ENCODE measurements at places on chromosomes 5 and 9.

- no peak for DNase-seq
Measured at GRCh38 chr5:97657239-97657638, 474.2 kb upstream of the RIOK2 start.

DNA sequence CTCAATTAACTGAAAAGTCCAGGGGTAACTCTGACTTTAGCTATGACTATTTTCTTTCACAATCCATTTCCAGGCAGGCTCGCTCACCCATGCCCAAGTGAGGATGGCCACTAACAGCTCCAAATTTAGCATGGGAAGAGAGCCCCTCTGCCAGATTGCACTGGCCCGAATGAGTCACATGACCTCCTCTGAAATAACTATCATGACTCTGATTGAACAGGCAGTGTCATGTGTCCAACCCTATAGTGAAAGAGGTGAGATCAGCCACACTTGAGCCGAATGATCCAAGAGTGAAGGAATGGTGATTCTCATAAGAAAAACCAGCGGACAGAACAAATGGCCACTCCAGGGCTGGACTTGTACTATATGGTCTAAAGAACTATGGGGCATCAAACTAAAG is 242.3 kb downstream of the NSG2 start:
- no peak for DNase-seq

- no peak for DNase-seq
Measured at GRCh38 chr5:154521756-154522155, 43.7 kb upstream of the HAND1 start.

- DNase-seq, result no peak
Measured at GRCh38 chr5:115548683-115549082, 4.1 kb upstream of the FEM1C start.

DNA sequence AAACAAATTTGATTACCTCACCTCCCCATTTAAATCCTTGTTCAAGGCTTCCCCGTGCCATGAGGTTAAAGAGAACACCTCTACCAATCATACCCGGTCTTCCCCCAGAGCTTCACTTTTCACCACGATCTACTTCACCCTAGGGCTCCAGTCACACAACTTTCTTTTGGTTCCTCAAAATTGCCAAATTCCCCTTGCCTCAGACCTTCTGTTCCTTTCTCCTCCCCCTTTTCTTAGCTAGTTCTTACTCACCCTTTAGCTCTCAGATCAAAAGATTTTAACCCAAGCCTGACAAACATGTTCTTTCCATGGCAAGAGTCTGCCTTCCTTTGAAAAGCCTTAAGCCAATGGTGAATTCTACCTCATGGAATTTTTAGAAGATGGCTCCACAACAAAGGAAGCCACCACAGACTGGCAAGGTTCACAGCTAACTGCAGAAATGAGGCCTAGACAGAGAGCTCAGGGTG is 56.7 kb downstream of the MAPKAP1 start:
- no peak for DNase-seq

DNA sequence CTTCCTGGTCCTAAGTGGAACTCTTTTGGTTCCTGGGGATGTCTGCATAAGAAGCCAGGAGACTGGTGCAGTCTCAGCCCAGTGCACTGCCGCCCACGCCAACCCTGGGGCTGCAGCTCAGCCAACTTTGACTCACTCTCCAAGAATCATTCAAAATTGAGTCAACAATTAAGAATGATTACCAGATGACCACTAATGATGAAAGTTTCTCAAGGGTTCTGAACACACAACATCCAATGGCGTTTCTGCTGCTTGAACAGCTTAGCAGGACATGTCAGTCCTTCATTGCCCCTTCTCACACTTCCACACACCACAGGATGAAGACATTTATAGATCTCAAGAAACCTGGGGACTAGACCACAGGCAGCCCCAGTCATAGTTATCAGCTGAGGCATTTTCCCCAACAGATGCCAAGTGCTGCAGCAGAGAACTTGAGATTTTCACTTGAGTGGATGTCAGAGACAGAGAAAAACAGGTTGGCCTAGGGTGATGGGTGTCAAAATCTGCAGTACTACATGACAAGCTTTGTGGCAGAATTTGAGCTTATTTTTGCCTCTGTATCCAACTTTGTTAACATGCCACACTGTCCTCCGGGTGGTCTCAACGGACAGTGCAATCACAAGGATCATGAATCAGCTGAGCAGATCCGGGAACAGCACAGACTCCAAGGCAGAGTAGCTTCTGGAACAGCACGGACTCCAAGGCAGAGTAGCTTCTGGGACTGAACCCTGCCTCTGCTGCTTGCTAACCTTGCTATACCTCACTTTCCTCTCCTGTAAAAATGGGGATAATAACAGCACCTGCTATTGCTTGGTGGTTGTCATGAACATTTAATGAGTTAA is 356.1 kb downstream of the SPOCK1 start:
- no peak for DNase-seq

DNA sequence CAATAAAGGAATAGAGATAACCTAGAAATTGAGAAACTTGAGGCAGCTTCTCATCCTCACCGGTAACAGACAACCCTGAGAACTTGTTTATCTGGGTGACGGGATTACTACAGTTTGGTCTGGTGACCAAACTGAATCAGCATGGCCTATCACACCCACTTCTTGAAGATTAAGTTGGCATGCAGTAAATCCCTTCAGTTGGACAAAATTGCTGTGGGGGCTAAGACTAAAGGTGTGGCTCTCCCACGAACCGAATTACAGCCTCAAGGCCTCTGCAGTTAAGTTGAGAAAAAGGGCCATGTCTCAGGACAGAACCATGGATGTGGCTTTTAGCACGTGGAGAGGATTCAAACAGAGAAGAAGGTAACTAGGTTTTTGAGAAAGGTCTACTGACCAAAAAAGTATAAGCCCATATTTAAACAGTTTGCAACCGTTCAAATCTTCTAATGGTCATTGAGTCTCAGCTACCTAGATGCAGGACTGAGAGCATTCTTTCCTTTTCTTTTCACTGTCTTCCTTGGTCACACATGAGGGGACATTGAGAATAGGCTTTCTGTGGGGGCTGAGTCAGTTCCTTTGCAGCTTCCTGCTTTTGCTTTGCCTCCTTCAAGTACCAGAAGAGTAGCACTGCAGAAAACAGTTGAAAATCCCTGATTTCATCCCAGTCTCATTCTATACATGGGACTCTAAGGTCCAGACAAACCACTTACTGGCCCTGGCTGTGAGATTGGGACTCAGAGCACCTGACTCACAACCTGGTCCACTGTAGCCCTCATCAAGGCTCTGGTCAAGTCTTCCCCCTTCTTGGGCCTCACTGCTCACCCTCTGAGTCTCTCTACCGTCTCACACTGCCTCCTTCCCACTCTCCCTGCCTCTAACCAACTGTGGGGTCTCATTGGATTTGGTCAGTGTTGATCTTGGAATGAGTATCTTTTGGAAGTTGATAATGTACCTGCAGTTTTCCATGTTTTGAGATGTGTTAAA is 30.9 kb downstream of the PDE6A start:
- no peak for DNase-seq

GRCh38 chr9:114606597-114607207 is 4.4 kb upstream of the TMEM268 start:
- no peak for DNase-seq

DNA sequence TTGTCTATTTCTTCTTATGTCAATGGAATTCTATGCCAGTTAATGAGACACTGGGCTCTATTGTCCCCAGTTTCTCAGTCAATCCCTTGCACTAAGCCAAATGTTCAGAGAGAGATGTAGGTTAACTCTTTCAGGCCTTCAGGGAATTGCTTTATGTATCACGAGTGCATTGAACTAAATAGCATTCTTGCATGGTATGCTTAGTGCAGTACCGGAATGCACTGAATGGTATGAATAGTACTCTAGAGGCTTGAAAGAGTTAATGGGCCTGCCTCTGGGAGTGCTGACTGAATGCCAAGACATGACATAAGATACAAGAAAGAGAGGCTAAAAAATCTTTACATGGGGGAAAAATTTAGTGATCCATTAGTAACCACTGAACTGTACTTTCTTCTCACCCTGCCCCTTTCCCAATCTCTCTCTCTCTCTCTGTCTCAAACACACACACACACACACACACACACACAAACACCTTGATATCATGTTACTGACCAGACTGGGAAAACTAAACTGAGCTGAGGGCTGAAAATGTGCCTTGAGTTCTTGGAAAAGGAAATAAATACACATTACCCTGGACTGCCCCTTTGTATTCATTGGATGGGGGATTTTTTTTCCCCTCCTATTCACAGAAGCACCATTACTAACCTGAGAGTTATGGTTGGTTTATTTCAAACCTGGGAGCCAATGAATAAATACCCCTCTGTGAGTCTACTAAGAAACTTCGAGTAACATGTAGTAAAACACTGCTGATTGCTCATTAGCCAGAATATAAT is 35.4 kb upstream of the TMC1 start:
- no peak for DNase-seq

DNA sequence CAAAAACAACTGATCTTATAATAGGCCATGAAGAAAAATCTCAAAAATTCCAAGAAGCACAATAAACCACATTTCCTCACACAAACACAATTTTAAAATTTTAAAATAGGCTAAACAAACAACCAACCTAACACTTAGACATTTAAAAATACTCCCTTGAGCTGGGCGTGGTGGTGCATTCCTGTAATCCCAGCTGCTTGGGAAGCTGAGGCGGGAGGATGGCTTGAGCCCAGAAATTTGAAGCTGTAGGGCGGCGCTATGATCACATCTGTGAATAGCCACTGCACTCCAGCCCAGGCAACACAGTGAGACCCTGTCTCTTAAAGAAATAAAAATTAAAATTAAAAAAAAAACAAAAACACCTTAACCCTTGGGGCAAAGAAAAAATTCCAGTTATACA is 36.9 kb upstream of the TESK1 start:
- DNase-seq, result no peak

DNA sequence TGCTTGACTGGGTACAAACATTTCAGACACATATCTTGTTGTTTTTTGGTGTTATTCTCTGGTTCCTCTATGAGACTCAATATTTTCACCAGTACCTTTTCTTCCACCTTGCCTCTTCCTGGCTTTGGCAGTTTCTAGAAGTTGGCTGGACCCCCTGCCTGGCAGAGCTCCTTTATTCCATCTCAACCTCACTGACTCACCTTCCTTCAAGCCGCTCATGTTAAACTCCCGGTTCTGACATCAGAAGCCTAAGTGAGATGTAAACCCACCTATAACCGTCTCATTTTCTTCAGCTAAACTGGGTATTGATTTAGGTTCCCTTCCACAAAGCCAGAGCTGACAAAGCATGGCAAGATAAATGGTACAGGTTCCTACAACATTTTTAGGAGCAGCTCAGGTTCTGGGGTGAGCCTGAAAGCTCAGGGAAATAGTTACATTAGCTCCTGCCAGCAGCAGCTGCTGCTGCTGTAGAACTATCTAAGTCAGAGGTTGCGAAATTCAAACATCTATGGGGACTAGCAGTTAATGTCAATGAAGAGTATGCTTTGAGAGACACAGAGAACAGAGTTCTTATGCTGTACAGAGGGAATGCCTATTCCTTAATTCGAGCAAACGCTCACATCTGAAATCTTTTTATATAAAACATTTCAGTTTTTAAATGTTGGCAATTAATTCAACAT is 197.1 kb upstream of the NR3C1 start:
- DNase-seq, result no peak

- no peak for DNase-seq
Measured at GRCh38 chr9:138102246-138103051, 224.9 kb downstream of the CACNA1B start.

DNA sequence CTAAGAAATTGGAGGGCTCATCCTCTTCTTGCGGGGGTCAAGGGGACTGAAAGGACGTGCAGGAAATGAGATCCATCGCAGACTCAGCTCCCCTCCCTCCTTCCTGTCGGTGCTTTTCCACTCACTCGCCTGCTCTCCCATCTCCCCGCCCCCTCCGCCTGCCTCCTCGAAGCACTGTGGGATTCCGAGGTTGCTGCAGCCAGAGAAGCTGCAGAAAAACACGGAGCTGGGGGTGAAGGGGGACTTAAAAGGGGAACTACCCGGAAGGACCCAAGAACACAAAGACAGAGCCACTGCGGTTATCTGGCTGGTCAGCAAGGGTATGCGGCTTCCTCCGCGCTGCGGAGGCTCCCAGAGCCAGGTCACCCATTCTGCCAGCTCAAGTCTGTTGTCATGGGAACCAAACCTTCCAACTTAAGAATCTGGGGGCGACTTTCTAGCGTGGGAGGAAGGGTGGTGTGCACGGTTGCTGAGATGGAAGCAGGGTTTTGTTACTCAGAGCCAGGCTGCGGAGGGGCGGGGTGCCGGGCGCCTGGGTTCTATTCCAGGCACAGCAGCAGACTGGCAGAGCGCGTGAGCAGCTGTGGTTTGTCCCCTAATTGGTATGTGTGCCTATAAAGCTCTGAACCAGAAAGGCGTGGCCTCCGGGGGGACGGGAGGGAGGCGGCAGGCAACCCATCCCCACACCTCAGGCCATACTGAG is 24.9 kb downstream of the PCDHGC5 start:
- peak; percentile 68 for DNase-seq

DNA sequence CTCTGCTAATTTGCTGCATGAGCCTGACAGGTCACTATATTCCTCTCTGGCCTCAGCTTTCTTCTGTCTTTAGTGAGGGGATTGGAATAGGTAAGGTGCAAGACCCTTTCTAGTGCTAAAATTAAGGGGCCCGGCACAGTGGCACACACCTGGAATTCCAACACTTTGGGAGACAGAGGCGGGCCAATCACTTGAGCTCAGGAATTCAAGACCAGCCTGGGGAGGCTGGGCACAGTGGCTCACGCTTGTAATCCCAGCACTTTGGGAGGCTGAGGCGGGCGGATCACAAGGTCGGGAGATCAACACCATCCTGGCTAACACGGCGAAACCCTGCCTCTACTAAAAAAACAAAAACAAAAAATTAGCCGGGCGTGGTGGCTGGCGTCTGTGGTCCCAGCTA is 37.2 kb downstream of the EGR1 start:
- DNase-seq, result no peak

DNA sequence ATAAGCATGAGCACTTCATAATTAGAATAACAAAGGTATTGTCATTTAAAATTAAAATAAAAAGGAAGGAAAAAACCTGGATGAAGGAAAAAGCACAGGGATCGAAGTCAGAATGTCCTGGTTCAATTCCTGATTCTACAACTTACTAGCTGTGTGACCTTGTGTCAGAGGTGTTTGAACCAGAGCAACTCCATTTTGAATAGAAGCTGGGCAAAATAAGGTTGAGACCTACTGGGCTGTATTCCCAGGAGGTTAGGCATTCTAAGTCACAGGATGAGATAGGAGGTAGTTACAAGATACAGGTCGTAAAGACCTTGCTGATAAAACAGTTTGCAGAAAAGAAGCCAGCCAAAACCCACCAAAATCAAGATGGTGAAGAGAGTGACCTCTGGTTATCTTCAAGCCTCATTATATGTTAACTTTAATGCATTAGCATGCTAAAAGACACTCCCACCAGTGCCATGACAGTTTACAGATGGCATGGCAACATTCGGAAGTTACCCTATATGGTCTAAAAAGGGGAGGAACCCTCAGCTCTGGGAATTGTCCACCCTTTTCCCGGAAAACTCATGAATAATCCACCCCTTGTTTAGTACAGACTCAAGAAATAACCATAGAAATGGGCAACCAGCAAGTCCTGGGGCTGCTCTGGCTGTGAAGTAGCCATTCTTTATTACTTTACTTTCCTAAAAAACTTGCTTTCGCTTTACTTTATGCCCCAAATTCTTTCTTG is 412.7 kb downstream of the PIK3R1 start:
- DNase-seq, result no peak

GRCh38 chr9:128144239-128145181 is 4.7 kb upstream of the LCN2 start:
- no peak for DNase-seq

Data from activated T-cell treated with anti-CD3 and anti-CD28 coated beads for 48 hours (primary cell).